Occipital lobe (tissue), 3 donors: ENCODE measurements at places on chromosomes 2 and 18.

GRCh38 chr2:58204195-58204959, 36.7 kb downstream of the FANCL start:
- DNase-seq = no peak

GRCh38 chr2:233849607-233850271, 4.6 kb downstream of the HJURP start:
- DNase-seq = no peak

- no peak for DNase-seq
Observed at GRCh38 chr2:144451443-144451842, 68.5 kb downstream of the ZEB2 start.

GRCh38 chr2:44929735-44930273, 11.7 kb upstream of the SIX3 start:
- no peak for DNase-seq

DNA sequence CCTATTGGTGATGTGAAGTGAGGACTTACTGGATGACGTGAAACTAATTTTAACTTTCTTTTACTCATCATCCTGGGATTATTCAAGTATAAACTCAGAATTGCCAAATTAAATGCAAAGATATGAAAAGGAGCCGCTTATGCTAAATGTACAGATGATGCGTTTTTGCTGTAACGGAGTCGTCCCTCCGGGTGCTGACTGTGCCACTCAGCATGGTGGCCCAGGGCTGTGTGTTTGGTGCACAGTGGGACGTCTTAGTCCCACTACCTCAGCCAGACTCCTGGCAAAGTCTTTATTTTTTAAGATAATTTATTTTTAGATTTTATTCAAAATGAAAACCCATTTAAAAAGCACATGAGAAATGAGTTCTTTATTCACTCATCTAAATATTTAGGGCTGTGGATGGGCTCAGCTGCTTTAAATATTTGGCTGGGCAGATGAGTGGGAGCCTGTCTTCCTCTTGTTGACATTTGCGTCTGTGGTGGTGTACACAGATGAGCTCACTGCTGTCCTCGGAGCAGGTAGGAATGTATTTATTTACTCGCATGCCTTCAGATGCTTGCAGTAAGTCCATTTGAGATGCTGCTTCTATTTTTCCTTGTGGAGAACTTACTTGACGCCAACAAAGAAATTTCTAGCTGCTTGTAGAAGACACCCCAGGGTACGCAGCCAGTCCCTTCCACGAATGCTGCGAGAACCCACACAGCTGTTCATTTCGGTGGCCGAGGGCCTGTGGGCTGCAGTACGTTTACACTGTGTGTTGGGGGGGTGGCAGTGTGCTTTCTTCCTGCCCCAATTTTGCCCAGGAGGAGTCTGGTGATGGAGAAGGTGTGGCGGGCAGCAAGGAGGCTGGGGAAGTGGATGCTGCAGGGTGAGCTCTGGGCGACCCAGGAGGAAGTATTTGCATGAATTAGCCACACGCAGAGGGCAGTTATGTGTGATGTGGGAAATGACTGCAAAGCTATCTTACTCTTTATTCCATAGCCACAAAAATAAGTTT, 105.0 kb downstream of the AGAP1 start:
- DNase-seq = no peak

GRCh38 chr2:150303281-150303680, 184.2 kb downstream of the RND3 start:
- DNase-seq = no peak

DNA sequence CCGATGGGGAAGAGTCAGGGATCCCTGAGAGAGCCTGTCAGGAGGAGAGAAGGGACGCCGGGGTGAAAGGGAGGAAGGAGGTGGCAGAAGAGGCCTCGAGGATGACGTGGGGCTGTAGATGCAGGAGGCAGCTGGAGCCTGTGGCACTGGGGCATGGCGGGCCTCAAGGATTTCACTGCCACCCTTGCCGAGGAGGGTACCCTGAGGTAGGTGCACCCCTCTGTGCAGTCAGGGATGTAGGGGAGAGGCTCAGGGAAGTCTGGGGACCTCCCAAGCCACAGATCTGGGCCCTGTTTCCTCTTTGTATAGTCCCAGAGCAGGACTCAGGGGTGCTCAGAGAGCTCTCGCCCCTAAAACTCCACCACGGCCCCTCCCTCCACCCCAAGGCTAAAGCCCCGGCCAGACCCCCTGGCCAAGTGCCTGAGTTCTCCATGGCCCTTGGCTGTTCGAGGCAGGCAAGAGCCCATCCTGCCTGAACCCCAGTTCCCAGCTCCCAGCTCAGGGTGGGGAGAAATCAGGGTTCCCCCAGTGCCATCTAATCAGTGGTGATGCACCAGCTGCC, 39.0 kb upstream of the HDAC4 start:
- no peak for DNase-seq

GRCh38 chr2:26605195-26605998, 35.8 kb downstream of the CIB4 start:
- DNase-seq = no peak

DNA sequence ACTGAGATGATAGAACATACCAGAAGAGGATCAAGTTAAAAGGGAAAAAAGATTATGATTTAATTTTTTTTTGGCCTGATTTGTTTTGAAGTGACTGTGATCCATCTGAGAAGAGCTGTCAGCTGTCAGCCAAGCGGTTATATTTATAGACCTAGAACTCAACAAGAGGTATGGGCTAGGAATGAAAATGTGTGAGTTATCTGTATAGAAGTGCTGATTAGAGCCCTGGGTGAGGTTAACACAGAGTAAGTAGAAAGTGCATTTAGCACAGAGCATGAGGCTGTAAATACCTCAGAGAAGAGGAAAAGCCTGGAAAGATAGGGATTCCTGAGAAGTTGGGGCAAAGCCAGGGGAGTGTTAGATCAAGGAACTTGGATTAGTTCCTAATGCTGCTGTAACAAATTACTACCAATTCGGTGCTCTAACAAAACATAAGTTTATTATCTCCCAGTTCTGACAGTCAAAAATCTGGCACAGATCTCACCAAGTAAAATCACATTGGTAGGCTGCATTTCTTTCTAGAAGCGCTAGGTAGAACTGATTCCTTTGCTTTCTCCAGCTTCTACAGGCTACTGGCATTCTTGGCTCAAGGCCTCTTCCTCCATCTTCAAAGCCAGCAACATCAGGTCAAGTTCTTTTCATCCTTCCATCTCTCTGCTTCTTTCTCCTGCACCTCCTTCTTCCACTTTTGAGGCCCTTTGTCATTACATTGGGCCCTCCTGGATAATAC, 197.4 kb upstream of the SPHKAP start:
- no peak for DNase-seq

DNA sequence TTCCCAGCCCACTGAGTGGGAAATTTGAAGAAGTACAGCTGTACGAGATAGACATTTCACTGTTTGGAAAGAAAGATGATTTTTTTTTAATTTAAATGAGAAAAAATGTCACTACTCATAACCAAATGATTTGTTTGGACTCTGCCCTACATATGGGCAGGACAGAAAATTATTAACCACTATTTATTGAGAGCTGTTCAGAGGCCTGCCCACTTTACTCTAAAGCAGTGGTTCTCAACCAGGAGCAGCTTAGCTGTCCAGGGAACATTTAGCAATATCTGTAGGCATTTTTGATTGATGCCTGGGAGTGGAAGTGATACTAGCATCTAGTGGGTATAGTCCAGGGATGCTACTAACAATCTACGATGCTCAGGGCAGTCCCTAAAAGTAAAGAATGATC, 13.4 kb upstream of the DTNA start:
- no peak for DNase-seq
